Stimulated activated CD4-positive, alpha-beta T cell treated with anti-CD3 and anti-CD28 coated beads, Interleukin-12 subunit alpha, Interleukin-12 subunit beta, amount 100 ng/mL, for 4 hours (primary cell): ENCODE measurements at places on chromosomes 13 and 19.

GRCh38 chr13:31781064-31781463 lies 41.7 kb downstream of the RXFP2 start:
- no peak for DNase-seq

DNA sequence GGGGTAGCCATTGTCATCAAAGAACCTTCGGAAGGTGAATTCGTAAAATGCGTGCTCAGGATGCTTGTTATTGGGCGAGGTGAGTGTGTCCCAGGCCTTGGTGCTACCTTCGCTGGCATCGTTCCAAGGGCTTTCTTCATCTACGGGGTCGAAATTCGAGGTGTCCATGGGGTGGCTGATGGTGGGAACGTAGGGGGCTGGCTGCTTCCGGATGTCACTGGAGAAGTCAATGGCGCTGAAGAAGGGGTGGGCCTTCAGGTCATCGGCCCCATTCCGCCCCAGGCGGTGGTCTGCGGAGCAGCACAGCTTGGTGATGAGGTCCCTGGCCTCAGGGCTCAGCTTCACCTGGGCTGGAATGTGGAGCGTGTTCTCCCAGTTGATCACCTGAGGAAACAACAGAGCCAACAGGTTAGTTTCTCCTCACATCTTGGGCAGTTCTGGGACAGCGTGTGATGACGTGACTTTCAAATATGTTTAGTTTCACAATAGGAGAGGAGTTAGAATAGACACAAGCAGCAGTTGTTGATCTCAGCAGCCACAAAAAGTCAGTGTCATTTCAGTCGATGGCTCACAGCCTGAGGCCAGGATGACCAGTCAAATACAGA lies 72.5 kb upstream of the XPO4 start:
- no peak for DNase-seq

GRCh38 chr13:106277484-106278154 lies 257.8 kb downstream of the EFNB2 start:
- DNase-seq = no peak

GRCh38 chr19:12992729-12993128 lies 2.5 kb upstream of the NFIX start:
- no peak for DNase-seq

- no peak for DNase-seq
Observed at GRCh38 chr13:33208290-33209220, 77.0 kb downstream of the STARD13 start.

DNA sequence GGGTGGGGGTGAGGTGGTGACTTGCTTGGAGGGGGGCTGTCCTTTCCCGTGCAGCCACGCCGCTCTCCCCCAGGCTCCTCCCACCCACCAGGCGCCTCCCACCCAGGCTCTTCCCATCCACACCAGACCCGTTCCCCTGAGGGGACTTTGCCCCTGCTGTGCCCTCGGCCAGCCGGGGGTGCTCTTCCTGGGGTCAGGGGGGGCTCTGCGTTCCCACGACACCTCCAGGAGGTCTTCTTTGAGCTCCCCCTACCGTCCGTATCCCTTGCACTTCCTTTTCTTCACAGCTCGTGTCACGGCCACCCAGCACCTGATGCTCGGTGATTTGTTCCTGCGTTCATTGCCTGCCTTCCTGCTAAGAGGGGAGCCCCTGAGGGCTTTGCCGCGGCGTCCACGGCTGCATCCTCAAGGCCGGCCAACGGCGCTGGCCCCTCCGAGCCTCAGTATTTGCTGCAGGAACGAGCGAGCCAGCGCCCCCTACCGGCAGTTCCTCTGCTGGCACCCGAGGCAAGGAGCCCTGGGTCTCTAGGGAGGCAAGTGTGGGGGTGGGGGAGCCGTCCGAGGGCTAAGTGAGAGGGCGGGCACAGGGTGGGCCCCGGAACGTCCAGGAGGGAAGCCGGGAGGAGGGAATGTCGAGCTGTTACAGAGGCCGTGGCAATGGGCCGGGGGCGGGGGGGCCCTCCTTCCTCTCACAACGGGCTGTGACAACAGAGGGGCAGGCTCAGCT lies 11.8 kb downstream of the LRRC4B start:
- DNase-seq = peak; percentile 79

DNA sequence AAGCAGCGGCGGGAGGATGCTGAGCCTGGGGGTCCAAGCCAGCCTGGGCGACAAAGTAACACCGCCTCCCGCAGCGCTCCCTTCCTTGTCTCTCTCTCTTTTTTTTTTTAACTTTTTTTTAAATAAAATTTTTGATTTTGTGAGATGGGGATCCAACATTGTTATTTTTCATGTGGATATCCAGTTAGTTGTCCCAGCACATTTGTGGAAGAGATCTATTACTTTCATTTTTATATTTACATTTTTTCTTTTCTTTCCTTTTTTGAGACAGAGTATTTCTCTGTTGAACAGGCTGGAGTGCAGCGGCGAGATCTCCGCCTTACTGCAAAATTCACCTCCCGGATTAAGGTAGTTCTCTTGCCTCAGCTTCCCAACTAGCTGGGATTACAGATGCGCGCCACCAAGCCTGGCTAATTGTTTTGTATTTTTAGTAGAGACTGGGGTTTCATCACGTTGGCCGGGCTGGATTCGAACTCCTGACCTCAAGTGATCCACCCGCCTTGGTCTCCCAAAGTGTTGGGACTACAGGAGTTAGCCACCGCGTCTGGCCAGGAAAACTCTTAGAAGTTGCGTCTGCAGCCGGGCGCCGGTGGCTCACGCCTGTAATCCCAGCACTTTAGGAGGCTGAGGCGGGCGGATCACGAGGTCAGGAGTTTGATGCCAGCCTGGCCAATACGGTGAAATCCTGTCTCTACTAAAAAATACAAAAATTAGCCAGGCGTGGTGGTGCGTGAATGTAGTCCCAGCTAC lies 19.4 kb downstream of the ZNF816 start:
- DNase-seq = no peak

DNA sequence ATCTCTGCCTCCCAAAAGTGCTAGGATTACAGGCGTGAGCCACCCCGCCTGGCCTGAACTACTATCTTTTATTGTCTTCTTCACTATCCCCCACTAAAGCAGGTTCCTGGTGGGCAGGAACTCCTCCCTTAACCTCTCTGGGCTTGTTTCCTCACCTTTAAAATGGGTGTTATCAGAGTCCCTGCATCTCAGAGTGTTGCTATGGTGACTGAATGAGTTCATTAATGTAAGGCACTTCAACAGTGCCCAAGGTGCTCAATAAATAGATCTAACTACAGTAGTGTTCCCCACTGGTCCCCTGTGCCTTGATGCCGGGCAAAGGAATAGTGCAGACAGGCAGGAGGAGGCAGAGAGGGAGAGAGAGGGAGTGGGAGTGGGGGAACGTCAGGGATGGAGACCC lies 20.5 kb downstream of the CCDC97 start:
- no peak for DNase-seq

GRCh38 chr19:10764340-10764894 lies 46.5 kb downstream of the DNM2 start:
- no peak for DNase-seq

DNA sequence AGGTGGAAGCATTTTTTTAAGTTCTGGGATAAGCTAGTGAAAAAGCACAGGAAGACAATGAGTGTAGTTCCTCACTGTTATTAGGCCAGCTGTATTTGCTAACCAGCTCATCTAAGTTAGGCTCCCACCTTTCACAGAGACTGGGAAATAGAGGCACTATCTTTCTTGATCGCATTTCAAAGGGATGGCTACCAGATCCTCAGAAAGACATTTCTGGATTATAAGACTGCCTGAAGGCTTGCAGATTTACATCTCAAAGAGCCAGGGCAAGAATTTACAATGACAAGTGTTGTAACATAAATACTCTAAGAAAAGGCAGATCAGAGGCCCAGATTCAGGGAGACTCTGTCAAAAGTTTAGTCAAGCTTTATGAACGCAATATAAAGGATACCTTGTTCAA lies 1005.5 kb downstream of the PCDH9 start:
- DNase-seq = no peak

DNA sequence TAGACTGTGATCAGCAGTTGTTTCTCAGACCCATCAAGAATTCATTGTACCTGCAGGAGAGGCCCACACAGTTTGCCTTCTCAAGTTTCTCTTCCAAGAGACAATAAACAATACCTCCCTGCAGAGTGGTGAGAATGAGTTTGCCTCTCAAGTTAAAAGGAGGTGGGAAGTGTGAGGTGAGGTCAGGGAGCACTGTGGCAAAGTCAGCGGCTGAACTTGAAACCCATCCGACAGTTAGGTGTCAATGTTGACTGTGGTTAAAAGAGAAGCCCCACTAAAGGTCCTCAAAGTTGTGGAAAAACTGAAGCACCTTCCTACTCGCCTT lies 72.9 kb upstream of the TSC22D1 start:
- DNase-seq = no peak

DNA sequence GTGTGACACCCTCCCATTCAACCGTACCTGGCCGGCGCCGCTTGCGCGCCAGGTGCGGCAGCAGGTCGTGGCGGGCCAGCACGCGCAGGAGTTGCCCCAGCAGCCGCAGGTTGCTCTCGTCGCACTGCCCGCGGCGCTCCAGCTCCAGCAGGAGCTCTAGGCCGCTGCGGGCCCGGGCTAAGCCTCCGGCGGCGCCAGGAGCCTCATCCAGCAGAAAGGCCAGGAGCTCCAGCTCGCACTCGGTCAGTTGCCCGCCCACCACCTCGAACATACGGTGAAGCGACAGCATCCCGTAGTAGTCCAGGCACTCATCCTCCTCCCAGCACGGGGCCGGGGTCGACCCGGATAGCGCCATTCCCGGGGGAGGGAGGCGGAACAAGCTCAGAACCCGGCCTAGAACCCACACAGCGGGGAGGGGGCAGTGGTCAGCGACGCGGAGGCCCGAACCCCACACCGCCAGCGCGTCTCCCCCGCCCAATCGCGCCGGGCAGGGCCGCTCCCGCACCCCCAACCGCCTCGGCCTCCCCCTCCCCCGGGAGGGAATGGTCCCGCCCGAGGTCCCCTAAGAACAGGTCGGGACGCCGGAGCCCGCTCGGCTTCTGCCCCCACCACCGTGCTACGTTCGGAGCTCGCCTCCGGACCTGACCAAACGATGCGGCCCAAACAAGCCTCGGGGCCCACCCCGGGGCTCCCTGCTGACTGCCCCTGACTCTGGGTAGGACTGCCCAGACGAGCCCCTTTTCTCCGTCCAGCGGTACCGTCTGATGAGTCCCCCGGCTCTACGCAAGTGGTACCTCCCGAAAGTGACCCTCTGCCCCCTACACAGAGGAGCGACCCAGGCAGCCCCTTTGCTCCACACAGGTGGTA lies 591 bp downstream of the DEDD2 start:
- peak; percentile 32 for DNase-seq

DNA sequence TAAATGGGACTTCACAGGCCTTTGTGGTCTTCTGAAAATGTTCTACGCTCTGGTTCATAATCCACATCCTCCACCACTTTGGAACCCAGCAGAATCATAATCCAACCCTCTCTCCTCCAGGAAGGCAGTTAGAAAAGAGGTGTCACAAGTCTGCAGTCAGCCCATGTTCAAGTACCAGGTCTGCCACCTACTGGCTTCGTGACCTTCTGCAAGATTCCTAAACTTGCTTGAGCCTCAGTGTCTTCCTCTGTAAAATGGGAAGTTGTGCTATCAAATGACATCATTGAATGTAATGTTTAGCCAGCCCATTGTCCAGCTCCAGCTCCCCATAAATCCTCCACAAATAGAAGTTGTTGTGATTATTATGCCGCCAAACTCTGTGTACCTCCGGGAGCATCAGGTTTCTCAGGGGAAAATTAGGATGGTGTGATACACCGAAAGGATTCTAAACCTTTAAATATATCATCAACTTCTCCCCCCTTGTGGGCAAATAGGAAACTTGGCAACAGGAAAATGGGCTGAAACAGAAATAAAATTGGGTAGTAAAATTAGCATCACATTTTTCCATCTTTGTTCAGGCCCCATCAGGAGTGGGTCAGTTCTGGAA lies 109.7 kb downstream of the NUFIP1 start:
- DNase-seq = no peak

DNA sequence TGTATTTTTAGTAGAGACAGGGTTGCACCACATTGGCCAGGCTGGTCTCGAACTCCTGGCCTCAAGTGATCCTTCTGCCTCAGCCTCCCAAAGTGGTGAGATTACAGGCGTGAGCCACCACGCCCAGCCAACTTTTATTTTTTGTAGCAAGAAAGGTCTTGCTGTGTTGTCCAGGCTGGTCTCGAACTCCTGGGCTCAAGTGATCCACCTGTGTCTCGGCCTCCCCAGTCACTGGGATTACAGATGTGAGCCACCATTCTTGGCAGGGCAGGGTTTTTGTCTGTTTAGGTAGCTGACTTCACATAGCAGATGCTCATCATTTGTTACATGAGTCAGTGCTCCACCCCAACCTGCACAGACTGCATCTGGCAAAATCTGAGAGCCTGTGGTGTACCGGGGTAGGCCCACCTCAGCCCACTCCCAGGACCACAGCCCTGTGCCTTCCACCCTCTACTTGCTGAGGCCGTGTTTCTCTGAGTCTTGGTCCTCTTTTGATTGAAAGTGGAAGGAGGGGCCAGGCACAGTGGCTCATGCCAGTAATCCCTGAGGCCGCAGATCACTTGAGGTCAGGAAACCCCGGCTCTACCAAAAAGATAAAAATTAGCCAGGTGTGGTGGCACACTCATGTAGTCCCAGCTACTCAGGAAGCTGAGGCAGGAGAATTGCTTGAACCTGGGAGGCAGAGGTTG lies 4.2 kb upstream of the TNPO2 start:
- no peak for DNase-seq

DNA sequence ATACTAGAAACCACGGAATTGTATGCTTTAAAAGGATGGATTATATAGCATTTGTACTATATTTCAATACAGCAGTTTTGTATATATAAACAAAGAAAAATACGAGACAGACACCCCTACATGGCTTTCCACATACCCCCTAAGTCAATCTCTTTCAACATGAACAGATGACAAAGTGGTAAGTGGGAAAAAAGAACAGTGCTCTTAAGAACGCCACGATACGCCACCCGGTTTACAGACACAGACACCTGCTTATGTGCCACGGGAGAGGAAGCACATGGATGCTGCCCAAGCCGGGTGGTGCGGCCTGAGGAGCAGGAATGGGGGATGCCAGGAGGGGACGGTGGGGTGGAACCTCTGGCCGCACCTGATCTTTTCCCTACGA lies 8.1 kb downstream of the CAPS start:
- DNase-seq = no peak

GRCh38 chr19:54191811-54192453 lies 824 bp downstream of the TSEN34 start:
- DNase-seq = no peak

DNA sequence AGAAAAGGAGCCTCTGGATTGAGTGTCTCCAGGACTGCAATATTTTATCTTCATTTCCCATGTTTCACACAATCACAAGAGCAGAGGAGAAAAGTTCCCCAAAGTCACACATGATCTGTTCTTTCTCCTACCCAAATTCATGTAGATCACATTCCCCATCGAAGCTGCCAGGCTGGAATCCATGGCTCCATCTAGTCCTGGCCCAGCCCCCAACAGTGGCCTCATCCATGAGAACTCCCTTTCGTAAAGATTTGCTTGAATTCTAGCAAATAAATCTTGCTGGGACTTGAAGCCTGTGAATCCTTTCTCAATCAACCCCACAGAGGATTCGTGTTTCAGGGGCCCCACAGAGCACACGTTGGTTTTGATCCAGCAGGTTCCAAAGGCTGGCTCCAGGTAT lies 109.5 kb downstream of the COL4A1 start:
- DNase-seq = no peak

- DNase-seq = no peak
Observed at GRCh38 chr13:74301258-74301935, 167.2 kb upstream of the KLF12 start.
